Omental fat pad (tissue), 4 donors: ENCODE measurements at places on chromosomes 13 and 19. TPM values are rescaled to one million over a fixed set of nuclear protein-coding genes. Genes with fewer than 3 reads are reported as not detected.

- DNase-seq = no peak
Observed at GRCh38 chr13:34037636-34038540, 219.9 kb downstream of the RFC3 start.

- no peak for DNase-seq
Observed at GRCh38 chr19:38033658-38034491, 126.9 kb downstream of the SIPA1L3 start.

MCEMP1 gene
- total RNA-seq = 2.9 TPM

GRCh38 chr19:5333581-5334365 lies 6.8 kb downstream of the PTPRS start:
- DNase-seq = no peak

- no peak for DNase-seq
Observed at GRCh38 chr13:49063011-49063410, 87.3 kb downstream of the FNDC3A start.

- no peak for DNase-seq
Observed at GRCh38 chr19:34471906-34472700, 9.5 kb upstream of the WTIP start.

KLK3 gene
- not detected for total RNA-seq

CXCL17 gene
- not detected for total RNA-seq

FBN3 gene
- total RNA-seq = not detected

- no peak for DNase-seq
Observed at GRCh38 chr13:87453244-87453643, 217.9 kb upstream of the SLITRK5 start.

DNA sequence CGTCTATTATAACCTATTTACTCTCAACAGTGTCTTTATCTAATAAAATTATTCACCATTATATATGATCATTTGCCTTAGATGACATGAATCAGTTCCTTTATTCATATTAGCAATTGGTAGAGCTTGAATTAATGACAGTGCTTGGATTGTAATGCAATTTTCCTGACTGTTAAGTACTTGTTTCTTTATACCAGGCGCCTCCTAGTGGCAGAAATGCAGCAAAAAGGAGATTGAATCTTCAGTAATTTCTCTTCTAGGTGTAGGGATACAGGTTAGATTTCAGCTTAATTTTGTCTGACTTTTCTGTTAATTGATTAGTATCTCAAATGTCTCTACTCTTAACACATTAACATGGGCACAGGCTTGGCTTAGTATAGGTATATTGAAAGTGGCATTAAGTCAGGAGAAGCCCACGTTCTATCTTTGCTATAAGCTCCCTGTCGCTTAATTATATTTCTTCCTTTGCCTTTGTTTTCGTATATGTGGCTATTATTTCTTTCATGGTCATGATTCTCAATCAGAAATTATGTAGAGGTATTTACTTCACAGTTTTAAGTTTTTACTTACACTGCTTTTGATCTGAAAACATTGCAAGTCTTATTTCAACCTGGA lies 9.1 kb upstream of the LHFPL6 start:
- DNase-seq = peak; percentile 90

DNA sequence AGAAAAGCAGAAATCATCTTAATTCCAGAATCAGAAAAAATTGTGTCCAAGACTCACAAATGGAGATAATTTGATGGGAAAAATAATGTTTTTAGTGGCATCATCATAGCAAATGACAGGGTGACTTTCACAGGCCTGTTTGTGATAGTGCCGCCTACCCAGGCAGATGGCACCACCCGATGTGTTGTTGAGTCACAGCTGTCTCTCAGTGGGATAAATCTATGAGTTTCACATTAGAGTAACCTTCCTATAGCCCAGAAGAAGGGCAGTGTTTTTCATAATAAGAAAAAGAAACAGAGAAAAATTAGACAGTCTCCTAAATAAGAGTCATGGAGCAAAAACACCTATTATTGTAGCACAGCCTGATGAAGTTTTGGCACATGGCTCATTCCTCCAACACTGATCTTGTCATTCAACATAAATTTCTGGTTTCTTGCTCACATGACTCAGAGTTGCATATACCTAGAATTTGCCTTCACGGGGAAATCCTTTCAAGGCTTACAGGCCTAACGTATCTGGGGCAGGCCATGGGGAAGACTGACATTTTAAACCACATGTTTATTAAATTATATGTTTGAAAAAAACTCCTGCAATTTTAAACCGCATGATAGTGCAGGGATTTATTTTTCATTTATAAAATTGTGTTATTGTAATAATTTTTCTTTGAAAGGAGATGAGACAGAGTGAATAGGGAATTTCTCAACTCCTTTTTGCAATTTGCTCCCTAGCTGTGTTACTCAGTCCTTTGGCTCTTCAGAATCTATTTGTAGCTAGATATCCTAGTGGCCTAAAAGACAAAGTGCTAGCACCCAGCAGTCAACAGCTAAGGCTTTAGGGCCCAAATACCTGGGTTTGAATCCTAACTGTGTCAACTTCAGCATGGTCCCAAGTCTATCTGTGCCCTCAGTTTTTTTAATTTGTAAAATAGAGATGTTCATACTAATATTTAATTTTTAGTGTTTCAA lies 393.7 kb downstream of the NDFIP2 start:
- DNase-seq = no peak

SLC6A16 gene
- 5.7 TPM for total RNA-seq

LYPD3 gene
- total RNA-seq = 26.4 TPM

JUND gene
- total RNA-seq = 620 TPM

PLPPR2 gene
- 13.6 TPM for total RNA-seq

UBE2L5 gene
- not detected for total RNA-seq

CGB5 gene
- not detected for total RNA-seq

DNA sequence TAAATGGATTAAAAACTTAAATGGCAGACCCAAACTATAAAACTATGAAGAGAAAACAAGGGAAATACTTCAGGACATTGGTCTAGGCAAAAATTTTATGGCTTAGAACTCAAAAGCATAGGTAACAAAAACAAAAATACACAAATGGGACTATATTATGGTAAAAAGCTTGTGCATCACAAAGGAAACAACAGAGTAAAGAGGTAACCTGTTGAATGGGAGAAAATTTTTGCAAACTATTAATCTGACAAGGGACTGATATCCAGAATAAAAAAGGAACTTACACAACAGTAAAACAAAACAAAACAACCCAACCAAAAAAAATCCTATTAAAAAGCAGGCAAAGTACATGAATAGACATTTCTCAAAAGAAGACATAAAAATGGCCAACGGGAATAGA lies 9.3 kb upstream of the ZNF546 start:
- no peak for DNase-seq

- DNase-seq = no peak
Observed at GRCh38 chr13:102862624-102863210, 16.9 kb downstream of the ERCC5 start.

- DNase-seq = no peak
Observed at GRCh38 chr19:46913852-46914430, 53.1 kb downstream of the ARHGAP35 start.

TPM4 gene
- 370 TPM for total RNA-seq

MUC16 gene
- total RNA-seq = 126 TPM

DNA sequence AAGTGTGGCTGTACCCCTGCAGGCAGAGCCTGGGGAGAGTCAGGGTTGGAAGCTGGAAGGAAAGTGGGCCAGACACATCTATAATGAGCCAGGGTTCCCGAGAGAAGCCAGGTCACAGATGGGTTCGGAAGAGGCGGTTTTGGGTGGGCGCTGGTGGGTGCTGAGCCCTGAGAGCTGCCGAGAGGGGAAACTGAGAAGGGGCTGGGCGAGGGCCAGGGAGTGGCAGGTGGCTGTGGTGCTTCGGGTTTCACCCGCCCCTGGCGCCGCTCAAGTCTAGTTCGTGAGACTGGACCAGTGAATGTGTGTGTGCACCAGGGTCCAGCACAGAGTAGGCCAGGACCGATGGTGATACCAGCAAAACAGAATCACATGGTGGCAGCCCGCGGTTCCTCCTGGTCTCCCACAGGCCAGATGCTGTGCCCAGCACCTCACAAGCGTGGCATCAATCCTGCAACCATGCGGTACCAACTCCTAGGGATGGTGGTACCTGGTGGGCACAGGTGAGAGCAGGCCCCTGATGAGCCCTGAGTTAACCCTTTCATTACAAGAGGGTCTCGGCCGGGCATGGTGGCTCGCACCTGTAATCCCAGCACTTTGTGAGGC lies 1.8 kb upstream of the LRRC4B start:
- DNase-seq = no peak

FBXO17 gene
- total RNA-seq = 40.8 TPM

GRCh38 chr13:99385940-99386339 lies 78.7 kb upstream of the GPR183 start:
- DNase-seq = no peak

GRCh38 chr19:35725216-35725861 lies 7.5 kb downstream of the KMT2B start:
- no peak for DNase-seq

- DNase-seq = no peak
Observed at GRCh38 chr13:86960876-86961275, 710.3 kb upstream of the SLITRK5 start.

GRCh38 chr19:46481947-46482346 lies 10.6 kb upstream of the PNMA8A start:
- DNase-seq = no peak

GRCh38 chr13:26446751-26447150 lies 110.7 kb upstream of the WASF3 start:
- no peak for DNase-seq

KLK5 gene
- total RNA-seq = 3.3 TPM

DNA sequence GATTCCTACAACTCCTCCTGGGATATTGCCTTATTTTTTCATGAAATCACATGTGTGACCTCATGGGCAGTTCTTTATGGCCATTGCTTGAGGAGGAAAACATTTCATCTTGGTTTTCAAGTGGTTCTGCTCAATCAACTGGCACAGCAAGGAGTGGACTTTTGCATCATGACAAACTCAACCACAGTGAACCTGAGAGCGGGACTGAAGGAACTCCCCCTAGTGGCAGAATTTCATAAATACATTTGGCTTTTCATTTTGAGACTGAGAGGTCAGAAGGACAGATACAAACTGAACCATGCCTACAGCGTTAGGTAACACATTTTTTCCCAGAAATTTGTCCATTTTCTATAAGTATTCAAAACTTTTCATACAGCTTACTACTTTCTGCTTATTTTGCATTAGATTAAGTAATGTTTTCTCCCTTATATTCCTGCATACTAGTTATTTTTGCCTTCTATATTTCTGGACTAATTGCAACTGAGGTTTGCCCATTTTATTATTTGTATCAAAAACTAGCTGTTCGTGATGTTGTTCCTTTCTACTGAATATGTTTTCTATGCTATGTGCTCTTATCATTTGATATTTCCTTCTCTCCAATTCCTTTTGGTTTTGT lies 13.4 kb upstream of the SIGLEC12 start:
- no peak for DNase-seq

- DNase-seq = no peak
Observed at GRCh38 chr19:28948026-28948425, 264.9 kb downstream of the UQCRFS1 start.

ASF1B gene
- total RNA-seq = 0.37 TPM

- DNase-seq = no peak
Observed at GRCh38 chr19:10611907-10612306, 13.4 kb upstream of the SLC44A2 start.

GRCh38 chr13:61779456-61779855 lies 363.8 kb upstream of the PCDH20 start:
- DNase-seq = no peak
